ENCODE measurements at places on chromosomes 5 and 9. TPM values are rescaled to one million over a fixed set of nuclear protein-coding genes. Genes with fewer than 3 reads are reported as not detected.

The PRRT1B gene
- 1.0 TPM for total RNA-seq

The PAEP gene
- not detected for total RNA-seq

The LCN1 gene
- not detected for total RNA-seq

The PCA3 gene
- not detected for total RNA-seq

The PCDHB13 gene
- total RNA-seq: 5.9 TPM

The FAM153A gene
- total RNA-seq: 13.4 TPM

The ASTN2 gene
- 11.5 TPM for total RNA-seq

The CXCL14 gene
- total RNA-seq: 104 TPM

The RIMOC1 gene
- 28.9 TPM for total RNA-seq

The IPO11 gene
- 36.1 TPM for total RNA-seq

The SLC34A3 gene
- total RNA-seq: 0.13 TPM

- DNase-seq: no peak
- no peaks in the 10 kb centered on the region for H3K36me3 ChIP-seq
- no peak overlapping the region for H3K27ac ChIP-seq
- H3K4me3 ChIP-seq: no peak overlapping the region
- no peaks in the 10 kb centered on the region for H3K27me3 ChIP-seq
These were observed 20.6 kb downstream of the WNK2 start for GRCh38 chr9:93204470-93205043.

DNA sequence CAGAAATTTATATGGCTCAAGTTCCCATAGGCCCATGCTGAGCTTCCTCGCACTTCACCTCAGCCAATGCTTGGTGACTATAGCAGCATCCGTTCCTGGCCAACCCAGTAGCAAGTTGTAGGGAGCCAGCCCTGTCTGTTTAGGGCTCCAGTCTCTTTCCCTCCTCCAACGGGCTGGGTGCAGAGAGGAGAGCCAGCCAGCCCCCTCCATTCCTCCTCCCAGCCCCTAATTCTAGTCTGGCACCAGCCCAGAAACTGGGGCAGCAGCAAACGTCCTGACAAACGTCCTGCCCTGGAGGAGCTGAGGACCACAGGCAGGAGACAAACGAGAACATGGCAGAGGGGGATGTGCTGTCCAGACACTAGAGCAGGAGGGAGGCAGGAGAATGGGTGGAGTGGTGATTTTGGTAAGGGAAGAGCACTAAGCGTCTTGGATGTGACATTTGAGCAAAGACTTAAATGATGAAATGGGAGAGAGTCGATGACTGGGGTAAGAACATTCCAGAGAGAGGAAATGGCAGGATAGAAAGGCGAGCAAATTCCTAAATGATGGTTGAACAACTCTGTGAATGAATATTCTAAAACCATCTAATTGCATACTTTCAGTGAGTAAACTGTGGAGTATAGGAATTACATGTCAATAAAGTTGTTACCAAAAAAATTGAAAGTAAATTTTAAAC lies 222.5 kb upstream of the DAPK1 start:
- no peaks in the 10 kb centered on the region for H3K36me3 ChIP-seq
- H3K27ac ChIP-seq: no peak overlapping the region
- no peaks in the 10 kb centered on the region for H3K27me3 ChIP-seq
- H3K4me1 ChIP-seq: no peaks in the 10 kb centered on the region
- no peak for DNase-seq

GRCh38 chr5:95380103-95380628 lies 11.0 kb upstream of the FAM81B start:
- no peak overlapping the region for H3K27ac ChIP-seq
- no peaks in the 10 kb centered on the region for H3K36me3 ChIP-seq
- DNase-seq: no peak
- no peaks in the 10 kb centered on the region for H3K27me3 ChIP-seq
- H3K4me3 ChIP-seq: no peak overlapping the region

DNA sequence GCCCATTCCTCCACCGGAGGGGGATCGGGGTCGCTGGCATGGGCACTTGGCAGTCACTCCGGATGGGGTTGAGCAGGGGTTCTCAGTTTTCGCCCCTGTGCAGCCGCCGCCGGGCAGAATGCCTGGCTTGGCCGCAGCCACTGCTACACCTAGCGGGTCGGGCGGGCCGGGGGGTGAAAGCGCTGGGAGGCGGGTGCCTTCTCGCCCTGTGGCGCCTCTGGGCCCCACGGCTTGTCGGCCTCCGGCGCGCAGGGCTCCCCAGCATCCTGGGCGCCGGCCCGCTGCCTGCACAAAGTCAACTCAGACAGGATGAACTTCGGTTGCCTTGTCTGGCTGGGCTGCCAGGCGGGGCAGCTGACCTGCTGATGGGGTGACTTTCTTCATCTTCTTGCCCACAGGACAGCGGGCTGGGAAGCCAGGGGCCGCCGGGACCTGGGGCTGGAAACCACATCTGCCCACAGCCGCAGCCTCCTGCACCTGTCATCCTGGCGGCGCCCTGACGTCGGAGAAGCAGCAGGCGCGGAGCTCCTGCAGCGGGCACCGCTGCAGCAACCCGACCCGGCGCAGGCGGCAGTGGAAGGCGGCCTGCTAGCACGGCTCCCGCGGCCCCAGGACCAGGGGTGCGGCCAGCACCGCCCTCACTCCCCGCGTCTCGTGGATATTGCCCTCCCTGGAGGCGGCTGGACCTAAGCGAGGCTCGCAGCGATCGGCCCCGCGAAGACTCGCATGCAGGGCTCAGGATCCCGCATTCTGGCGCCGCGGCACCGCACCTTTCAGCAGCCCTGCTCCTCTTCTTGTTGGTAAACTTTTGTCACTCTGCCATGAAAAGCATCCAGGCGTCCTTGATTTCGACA lies 1.3 kb upstream of the ANKRD18A start:
- H3K36me3 ChIP-seq: no peaks in the 10 kb centered on the region
- DNase-seq: peak; percentile 73
- H3K4me3 ChIP-seq: peak overlapping the region; percentile 61
- H3K27ac ChIP-seq: peak overlapping the region; percentile 80
- peaks cover 2% of the 10 kb centered on the region for H3K27me3 ChIP-seq
- H3K4me1 ChIP-seq: no peaks in the 10 kb centered on the region

GRCh38 chr9:110103257-110103656 lies 104.7 kb downstream of the C9orf152 start:
- H3K27me3 ChIP-seq: no peaks in the 10 kb centered on the region
- H3K27ac ChIP-seq: no peak overlapping the region
- no peak for DNase-seq

GRCh38 chr9:134291961-134292871 lies 34.0 kb upstream of the RXRA start:
- H3K27ac ChIP-seq: no peak overlapping the region
- no peak overlapping the region for H3K4me3 ChIP-seq
- no peak for DNase-seq
- H3K27me3 ChIP-seq: no peaks in the 10 kb centered on the region

GRCh38 chr9:73680831-73681230 lies 529.2 kb downstream of the ANXA1 start:
- peak; percentile 29 for DNase-seq
- H3K4me1 ChIP-seq: no peaks in the 10 kb centered on the region
- no peak overlapping the region for H3K4me3 ChIP-seq
- H3K27me3 ChIP-seq: no peaks in the 10 kb centered on the region

DNA sequence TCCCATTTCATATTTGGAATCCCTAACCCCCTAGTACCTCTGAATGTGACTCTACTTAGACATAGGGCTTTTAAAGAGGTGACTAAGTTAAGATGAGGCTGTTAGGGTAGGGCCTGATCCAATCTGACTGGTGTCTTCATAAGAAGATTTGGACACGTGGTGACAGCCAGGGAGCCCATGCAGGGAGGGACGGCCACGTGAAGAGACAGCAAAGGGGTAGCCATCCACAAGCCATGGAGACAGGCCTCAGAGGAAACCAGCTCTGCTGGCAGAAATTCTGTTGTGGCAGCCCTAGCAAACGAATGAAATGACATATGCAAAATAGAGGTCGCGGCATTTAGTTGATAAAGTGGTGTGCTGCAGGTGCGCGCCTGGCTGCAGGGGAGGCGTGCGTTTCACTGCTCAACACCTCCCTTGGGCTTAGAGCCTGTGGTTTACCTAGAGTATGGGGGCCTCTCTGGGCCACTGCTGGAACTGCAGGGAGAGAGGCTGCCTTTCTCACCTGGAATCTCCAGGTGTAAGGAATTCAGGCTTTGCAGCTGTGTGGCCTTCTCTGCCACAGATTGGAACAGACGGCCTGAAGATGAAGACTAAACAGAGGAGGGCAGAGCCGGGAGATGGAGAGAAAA lies 7.1 kb upstream of the AFAP1L1 start:
- peak; percentile 44 for DNase-seq
- H3K36me3 ChIP-seq: no peaks in the 10 kb centered on the region
- H3K4me3 ChIP-seq: no peak overlapping the region
- H3K27ac ChIP-seq: no peak overlapping the region

GRCh38 chr9:80496901-80497556 lies 925.3 kb downstream of the TLE4 start:
- no peaks in the 10 kb centered on the region for H3K4me1 ChIP-seq
- H3K27ac ChIP-seq: no peak overlapping the region
- H3K4me3 ChIP-seq: no peak overlapping the region

DNA sequence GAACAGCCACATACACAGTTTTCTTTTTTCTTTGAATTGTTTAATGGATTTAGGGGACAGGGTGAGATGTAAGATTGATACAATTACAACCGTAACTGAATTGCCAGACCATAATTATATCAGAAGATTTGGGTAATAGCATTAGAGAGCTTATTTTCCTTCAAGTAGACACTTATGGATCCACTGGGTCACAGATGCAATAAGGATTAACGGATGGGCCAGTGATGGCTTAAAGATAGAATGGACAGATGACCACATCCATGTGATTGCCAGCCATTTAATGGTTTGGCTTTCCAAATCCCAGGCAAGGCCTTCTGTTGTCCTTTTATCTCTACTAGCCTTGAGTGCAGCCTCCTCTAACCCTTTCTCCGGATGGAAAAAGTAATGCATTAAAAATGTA lies 94.7 kb upstream of the NUDT12 start:
- DNase-seq: no peak
- H3K4me1 ChIP-seq: no peaks in the 10 kb centered on the region
- H3K36me3 ChIP-seq: no peaks in the 10 kb centered on the region
- H3K27me3 ChIP-seq: no peaks in the 10 kb centered on the region
- H3K27ac ChIP-seq: no peak overlapping the region

- no peak overlapping the region for H3K27ac ChIP-seq
- DNase-seq: peak; percentile 44
- peaks cover 6% of the 10 kb centered on the region for H3K4me1 ChIP-seq
- no peaks in the 10 kb centered on the region for H3K27me3 ChIP-seq
- no peak overlapping the region for H3K4me3 ChIP-seq
- no peaks in the 10 kb centered on the region for H3K36me3 ChIP-seq
These were observed 3.2 kb downstream of the TPM2 start for GRCh38 chr9:35686222-35687203.

GRCh38 chr9:129436751-129437625 lies 183.9 kb downstream of the C9orf50 start:
- H3K36me3 ChIP-seq: no peaks in the 10 kb centered on the region
- peak overlapping the region; percentile 86 for H3K27ac ChIP-seq
- H3K4me3 ChIP-seq: peak overlapping the region; percentile 46
- no peaks in the 10 kb centered on the region for H3K27me3 ChIP-seq
- DNase-seq: peak; percentile 92

- no peak overlapping the region for H3K4me3 ChIP-seq
- no peak for DNase-seq
- no peak overlapping the region for H3K27ac ChIP-seq
- no peaks in the 10 kb centered on the region for H3K4me1 ChIP-seq
- H3K27me3 ChIP-seq: no peaks in the 10 kb centered on the region
These were observed 46.6 kb upstream of the GNPDA1 start for GRCh38 chr5:142059304-142059940.

DNA sequence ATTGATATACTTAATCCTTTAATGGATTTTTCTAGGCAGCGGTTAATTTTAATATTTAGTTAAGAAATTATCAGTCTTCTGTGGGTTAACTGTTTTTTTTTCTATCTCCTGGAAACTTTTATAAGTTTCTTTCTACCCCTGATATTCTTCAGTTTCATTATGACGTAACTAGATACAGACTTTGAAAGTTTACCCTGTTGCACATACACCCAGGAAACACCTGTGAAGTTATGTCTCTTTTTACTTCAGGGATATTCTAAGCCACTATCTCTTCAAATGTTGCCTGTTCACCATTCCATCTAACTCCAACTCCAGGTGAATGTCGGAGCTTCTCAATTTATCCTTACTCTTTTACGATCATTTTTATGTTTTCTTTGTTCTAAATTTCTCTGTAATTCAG lies 329.0 kb downstream of the ICE1 start:
- no peaks in the 10 kb centered on the region for H3K27me3 ChIP-seq
- no peak overlapping the region for H3K4me3 ChIP-seq
- no peak for DNase-seq
- no peaks in the 10 kb centered on the region for H3K4me1 ChIP-seq
- H3K36me3 ChIP-seq: no peaks in the 10 kb centered on the region

GRCh38 chr9:114153761-114154599 lies 1.4 kb upstream of the COL27A1 start:
- no peak overlapping the region for H3K27ac ChIP-seq
- DNase-seq: peak; percentile 87
- H3K4me1 ChIP-seq: no peaks in the 10 kb centered on the region
- peak overlapping the region; percentile 49 for H3K4me3 ChIP-seq
- H3K27me3 ChIP-seq: no peaks in the 10 kb centered on the region

- peak within 1 kb of the TSS; percentile 6 for H3K4me3 ChIP-seq
- peaks cover 11% of the 10 kb centered on the region for H3K27me3 ChIP-seq
- H3K36me3 ChIP-seq: no peaks in the 10 kb centered on the region
- DNase-seq: peak; percentile 74
- H3K4me1 ChIP-seq: no peaks in the 10 kb centered on the region
- no peak within 1 kb of the TSS for H3K27ac ChIP-seq
These were observed at the start of gene EMB for GRCh38 chr5:50440651-50441492. Gene EMB, minus strand, starts transcription at chr5:50441288. Its CDS starts 137 bp downstream, at chr5:50441151.

- no peaks in the 10 kb centered on the region for H3K4me1 ChIP-seq
- no peak for DNase-seq
- H3K36me3 ChIP-seq: no peaks in the 10 kb centered on the region
- H3K27me3 ChIP-seq: no peaks in the 10 kb centered on the region
These were observed 375.1 kb upstream of the ST8SIA4 start for GRCh38 chr5:101278011-101278687.

DNA sequence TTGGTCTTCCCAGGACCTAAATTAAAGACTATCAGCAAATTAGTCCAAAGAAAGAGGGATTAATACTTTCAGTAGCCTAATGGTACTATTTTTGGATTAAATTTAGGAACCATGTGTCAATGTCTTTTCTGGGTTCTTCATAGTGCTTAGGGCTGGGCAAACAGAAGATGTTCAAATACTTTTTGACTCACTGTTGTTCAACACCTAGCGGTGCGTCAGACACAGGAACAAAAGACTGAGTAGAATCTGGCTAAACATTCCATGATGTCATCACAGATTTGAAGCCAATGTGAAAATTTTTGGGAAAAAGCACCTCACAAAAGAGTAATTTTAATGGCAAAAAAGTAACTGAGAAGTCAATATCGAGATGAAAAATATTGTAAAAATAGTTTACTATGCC lies 544.4 kb downstream of the EFNA5 start:
- no peak overlapping the region for H3K4me3 ChIP-seq
- no peaks in the 10 kb centered on the region for H3K27me3 ChIP-seq
- H3K27ac ChIP-seq: no peak overlapping the region
- no peak for DNase-seq
- no peaks in the 10 kb centered on the region for H3K36me3 ChIP-seq
